ENCODE measurements at places on chromosomes 2 and 18. TPM values are rescaled to one million over a fixed set of nuclear protein-coding genes. Genes with fewer than 3 reads are reported as not detected.

Gene SCG2
- 11.7 TPM for total RNA-seq

Gene EML4
- total RNA-seq, result 28.4 TPM

Gene RGPD3
- under 0.01 TPM for total RNA-seq

Gene TGFA
- total RNA-seq, result 2.7 TPM

Gene SIX3
- total RNA-seq, result not detected

Gene HOXD10
- not detected for total RNA-seq

Gene RAB17
- not detected for total RNA-seq

Gene CHRNA1
- 4.1 TPM for total RNA-seq

Gene SLC11A1
- 0.13 TPM for total RNA-seq

Gene LYG2
- not detected for total RNA-seq

Gene VAMP8
- total RNA-seq, result 3.2 TPM
